ENCODE measurements at places on chromosomes 6 and 20.
A peak's percentile ranks its signal among the peaks of the same experiment; 100 is the strongest.

- no peak for DNase-seq
These were observed 85.1 kb downstream of the EDN3 start for GRCh38 chr20:59385480-59385879.

DNA sequence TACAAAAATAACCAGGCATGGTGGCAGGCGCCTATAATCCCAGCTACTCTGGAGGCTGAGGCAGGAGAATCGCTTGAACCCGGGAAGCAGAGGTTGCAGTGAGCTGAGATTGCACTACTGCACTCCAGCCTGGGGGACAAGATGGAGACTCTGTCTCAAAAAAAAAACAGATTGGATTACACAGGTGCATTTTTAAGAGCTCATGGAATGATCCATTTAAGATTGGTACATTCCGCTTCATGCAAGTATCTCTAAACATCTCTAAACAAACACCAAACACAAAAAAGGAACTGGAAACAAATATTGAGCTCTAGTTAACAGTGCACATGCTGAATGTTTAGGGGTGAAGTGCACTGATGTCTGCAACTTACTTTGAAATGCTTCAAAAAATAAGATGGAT is 154.3 kb downstream of the GRM4 start:
- no peak for DNase-seq

GRCh38 chr6:149457316-149457884 is 27.4 kb downstream of the ZC3H12D start:
- no peak for DNase-seq

GRCh38 chr6:1144842-1145767 is 166.8 kb upstream of the FOXQ1 start:
- peak; percentile 19 for DNase-seq

DNA sequence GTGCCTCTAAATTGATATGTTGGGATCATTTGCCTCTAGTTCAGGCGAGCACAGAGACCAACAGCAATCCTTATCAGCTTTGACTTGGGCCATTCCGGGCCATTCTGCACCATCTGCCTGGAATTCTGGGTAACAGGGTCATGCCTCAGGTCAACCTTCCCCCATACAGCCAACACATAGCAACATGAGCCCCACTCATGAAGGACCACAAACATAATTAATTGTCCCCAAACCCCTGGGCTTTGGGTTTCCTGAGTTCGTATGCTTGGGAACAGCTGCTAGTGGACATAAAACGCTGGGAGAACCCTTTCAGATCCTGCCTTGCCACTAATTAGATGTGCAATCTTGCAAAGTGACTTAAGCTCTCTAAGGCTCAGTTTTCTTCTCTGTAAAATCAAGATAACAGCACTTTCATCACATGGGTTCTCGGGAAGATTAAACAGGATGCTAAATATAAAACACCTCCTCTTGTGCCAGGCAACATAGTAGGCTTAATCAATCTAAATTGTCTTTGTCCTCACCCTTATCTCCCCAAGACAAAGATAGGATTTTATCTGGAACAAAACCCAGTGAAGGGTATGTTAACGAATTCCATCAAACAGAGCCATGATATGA is 426.5 kb downstream of the CD83 start:
- DNase-seq: no peak

GRCh38 chr6:52667572-52667971 is 3.3 kb upstream of the TMEM14A start:
- DNase-seq: no peak

GRCh38 chr6:156780102-156780641 is 3.0 kb downstream of the ARID1B start:
- DNase-seq: peak; percentile 93

DNA sequence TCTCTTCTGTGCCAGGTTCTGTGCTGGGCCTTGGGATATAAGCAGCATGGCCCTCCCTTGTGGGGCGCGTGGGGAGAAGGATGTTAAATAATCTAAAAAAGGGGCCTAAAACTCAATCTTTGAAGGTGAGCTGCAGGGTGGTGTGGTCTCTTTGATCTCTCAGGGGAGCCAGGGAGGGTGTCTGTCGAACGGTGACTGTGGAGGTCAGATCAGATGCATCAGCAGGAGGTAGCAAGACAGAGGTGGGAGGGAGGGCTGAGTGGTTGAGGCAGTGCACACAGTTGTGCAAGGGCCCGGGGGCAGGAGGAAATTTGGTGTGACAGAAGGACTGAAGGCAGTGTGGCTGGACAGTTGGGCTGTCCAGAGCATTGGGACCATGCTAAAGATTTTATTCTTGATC is 287.3 kb downstream of the BMP7 start:
- no peak for DNase-seq

DNA sequence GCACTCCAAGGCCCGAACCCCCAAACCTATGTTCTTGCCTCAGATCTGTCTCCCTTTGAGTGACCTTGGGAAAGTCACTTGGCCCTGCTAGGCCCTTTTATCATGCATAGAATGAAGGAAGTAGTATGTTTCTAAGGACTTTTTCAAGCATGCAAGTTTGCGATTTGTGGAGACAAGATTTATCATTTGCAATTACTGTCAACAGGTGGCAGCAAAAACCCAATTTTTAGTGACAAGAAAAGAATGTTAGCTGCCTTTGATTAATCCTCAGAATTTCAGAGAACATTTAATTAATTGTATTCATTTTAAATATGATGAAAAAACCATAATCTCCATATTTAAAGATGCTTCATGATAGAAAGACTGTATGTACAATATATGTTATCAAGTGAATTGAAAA is 28.3 kb upstream of the PREP start:
- DNase-seq: peak; percentile 72

DNA sequence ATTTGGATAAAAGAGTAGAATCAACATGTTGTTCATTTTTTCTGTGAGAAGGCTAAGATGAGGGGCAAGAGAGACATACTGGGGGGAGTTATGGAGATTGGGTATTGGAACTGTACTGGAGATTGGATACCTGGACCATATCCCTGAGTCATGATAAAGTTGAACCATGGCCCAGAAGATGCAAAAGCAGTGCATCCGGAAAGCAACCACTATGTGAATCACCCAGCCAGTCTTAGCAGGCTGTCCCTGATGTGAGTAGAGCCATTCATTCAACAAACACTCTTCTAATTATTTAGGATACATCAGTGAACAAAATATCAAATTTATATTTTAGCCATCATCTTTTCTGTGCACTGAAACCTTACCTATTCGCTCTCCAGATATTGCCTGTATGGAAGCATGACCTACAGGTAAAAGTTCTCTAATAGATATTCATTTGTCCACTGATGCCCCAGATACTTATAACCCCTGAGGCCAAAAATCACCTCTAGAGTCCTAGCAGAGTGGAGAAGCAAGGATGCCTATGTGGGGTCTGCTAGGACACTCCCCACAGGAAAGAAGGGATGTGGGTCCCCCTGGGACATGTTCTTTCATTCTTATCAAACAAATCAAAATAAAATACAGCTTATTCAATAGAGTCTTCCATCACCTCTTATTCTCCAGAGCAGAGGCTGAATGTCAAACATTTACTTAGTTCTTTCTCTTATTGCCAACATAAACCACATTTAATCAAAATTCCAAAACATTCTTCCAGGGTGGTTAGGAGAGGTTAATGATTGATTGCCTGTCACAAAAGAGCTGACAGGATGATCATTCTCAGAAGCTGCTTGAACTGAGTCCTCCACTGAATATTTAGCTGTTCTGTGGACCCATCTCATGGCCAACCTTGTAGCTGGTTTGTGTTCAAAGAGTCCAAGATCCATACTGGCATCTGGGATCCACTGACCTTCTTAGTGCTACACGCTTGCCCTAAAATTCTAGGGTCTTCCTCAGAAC is 37.0 kb upstream of the PKHD1 start:
- no peak for DNase-seq

GRCh38 chr6:129936329-129937165 is 75.4 kb upstream of the TMEM244 start:
- peak; percentile 82 for DNase-seq

GRCh38 chr20:45229264-45230056 is 8.3 kb downstream of the SEMG2 start:
- DNase-seq: peak; percentile 11

DNA sequence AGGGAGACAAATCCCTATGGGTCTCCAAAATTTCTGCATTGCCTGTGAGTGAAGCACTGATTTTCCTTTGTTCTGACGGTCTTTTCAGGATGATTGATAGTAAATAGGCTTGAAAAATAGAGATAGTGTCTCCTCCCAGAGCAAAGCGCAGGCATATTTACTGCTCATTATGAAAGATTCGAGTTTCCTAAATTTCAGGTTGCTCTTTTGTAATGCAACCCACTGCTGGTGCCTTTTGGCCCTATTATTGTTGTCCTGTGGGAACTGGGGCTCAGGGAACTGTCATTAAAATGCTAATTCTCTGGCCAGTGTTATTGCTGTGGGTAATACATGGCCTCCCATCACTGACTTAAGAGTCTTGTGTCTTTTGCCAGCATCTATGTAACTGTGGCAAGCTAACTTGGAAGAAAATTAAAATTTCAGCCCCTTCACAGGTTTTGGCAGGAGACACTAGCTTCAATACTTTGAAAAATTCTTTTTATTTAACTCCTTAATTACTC is 754.1 kb upstream of the MAP3K7 start:
- no peak for DNase-seq

DNA sequence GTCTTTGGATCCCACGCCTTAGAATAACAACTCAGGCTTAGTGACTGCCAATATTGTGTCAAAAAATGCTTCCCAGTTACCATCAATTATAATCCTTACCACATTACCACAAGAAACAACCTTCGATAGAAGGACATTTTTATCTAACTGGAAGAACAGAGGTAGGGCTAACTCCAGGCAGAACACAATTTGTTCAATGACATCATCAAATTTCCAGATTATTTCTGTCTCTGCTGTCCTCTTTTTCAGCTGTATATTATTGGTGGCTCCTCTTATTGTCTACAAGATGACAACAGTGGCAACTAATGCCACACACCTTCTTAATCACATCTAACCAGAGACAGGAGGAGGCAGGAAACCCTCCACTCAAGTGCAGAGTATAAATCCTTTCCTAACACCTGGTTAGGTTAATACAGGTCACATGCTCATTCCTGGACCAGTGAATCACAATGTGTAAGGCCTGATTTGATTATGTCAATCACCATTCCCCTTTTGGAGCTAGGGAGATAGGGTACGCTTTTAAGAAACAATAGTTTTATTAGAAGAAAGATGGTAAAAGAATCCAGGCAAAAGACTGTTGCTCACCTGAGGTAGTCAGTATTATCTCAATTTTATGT is 18.0 kb downstream of the KHDC1L start:
- no peak for DNase-seq

GRCh38 chr6:36659271-36659670 is 19.2 kb upstream of the CDKN1A start:
- DNase-seq: peak; percentile 92

- no peak for DNase-seq
These were observed 8.3 kb downstream of the COX7A2 start for GRCh38 chr6:75235271-75235670.

DNA sequence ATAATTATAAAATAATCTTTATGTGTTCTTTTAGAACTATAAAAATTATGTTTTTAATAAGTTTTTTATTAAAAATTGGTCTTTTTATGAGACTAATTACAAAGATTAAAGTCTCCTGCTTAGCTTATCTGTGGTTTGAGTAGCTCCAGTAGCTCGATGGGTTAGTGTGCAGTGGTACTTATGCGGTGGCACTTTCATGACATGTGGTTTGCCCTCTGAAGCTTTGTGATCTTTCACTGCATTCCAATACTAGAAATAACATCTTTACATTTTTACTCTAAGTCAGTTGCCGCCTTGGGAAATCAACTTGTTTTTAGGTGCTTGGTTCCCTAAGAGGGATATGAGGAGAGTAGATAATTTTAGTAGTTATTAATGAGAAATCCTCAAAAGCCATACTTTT is 699.5 kb upstream of the FLRT3 start:
- DNase-seq: no peak

GRCh38 chr20:49886571-49887213 is 28.6 kb downstream of the SPATA2 start:
- no peak for DNase-seq

GRCh38 chr6:14875481-14876063 is 370.3 kb upstream of the JARID2 start:
- no peak for DNase-seq
